ENCODE measurements at places on chromosomes 11 and 22.

- no peak for DNase-seq
These were observed 12.8 kb downstream of the CPSF7 start for GRCh38 chr11:61416941-61417340.

DNA sequence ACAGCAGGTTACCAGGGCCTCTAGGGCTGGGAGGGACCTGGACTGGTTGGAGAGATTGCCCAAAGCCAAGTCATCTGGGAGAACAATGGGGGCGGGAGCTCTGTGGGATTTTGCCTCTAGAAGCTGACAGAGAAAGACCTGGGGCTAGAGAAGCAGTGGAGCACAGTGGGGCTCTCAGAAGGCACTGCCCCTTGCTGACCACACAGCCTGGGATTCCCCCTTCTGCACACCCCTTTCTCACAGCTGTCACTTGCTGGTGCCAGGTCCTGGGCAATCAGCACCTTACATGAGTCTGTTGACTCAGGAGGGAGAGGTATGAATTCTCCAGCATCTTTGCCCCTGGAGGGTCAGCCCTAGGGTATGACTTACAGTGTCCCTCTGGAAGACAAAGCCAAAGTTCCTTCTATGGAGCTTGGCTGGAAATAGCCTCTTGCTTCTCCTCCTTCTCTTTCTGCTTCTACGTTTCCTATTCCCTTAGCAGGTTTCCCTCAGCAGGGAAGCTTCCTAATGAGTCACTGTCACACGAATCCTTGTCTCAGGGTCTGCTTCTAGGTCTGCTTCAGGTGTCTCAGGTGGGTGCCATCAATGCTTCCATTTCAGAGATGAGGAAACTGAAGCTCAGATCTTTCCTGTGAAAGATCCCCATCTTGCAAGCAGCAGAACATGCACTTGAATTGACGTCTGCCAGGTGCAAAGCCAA lies 27.0 kb downstream of the GDPD5 start:
- DNase-seq: no peak

DNA sequence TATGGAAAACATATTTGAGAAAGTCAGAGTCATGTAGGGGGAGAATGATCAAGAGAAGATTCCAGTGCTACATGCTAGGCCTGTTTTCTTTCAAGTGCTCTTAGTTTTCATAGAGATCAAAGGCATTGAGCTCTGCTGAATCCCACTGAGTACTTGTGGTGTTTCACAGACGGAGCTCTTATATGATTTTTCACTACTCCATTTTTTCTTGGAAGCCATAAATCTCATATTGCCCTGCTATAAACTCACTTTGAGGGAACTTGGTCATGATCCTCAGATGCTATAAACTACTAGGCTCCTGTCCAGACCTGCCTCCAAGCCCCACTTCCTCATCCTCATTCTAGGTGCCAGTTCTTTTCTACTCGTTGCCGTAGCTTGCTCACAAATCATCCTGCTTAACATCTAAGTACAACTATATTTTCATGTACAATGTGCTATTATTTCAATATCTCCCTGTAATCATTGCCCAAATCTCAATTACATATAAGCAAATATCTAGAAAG lies 180.8 kb upstream of the CCDC179 start:
- DNase-seq: no peak

GRCh38 chr11:44661311-44661717 lies 65.4 kb upstream of the TSPAN18 start:
- no peak for DNase-seq

GRCh38 chr11:60169264-60169915 lies 13.5 kb downstream of the MS4A6A start:
- DNase-seq: no peak

- DNase-seq: no peak
These were observed 14.5 kb upstream of the PHLDA2 start for GRCh38 chr11:2943711-2944118.

GRCh38 chr11:211741-212140 lies 4.2 kb downstream of the RIC8A start:
- no peak for DNase-seq

DNA sequence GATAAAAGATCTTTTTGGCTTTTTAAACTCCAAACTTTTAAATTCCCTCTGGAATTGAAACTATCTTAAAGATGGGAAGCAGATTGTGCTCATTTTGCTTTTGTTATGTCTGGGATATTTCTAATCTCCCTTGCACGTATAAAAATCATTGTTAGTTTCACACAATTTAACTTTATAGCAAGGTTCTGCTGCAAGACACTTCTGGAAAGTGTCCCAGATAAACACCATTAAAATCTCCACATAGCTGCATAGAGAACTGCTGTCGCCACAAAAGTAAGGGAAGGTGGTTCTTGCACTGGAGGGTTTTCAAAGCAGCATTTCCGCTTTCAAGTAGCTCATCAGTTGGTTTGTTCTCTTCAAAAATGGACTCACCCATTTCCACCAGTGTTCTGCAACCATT lies 11.8 kb downstream of the PTS start:
- DNase-seq: no peak

DNA sequence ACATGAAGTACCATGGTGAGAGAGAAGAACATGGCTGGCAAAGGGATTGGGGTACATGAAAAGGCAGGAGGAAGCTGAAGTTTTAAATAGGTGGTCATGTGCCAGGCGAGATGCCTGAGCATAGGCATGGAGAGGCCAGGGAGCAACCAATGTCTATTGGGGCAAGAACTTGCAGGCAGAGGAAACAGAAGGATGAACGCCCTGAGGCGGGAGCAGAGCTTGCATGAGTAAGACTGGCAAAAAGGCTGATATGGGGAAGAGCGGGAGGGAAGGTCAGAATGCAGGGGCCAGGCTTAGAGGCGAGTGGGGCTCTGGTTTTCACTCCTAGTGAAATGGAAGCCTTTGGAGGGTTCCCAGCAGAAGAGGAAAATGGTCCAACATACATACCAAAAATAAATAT lies 52.5 kb upstream of the VSTM5 start:
- no peak for DNase-seq

DNA sequence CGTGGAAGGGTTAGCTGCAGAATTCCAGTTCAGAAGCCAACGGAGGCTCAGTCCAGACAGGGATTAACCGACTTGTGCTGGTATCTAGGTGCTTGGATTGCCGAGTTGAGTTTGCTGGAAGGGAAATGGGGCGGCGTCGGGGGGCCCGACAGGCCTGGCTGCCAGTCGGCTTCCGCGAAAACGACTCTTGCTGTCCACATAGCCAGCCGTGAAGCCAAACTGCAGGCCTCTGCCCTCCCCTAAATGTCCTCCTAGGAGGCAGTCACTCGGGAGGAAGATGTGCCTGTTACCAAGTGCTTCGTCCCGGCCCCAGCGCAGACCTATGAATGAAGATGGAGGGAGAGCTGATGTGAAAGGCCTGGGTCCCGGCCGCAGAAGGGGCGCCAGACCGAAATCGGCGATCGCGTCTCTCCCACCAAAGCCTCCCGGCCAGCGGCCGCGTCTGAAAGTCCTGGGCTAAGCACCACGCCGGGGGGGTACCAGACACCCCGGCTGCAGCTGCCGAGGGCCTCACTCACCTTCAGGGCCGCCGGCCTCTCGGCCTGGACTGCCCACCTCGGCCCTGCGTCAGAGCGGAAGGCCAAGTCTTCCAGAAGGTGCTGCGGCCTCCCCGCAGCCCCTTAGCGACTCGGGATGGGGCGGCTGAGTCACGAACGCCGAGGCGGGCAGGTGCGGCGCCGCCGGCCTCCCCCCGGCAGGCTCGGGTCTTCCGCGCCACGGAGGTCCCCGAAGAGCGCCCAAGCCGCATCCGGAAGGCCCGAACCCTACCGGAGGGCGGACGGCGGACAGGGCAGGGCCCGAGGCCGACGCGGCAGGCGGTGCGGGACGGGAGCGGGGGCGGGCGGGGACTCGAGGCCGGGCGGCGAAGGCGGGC lies 7.5 kb downstream of the DPAGT1 start:
- DNase-seq: no peak

GRCh38 chr11:16603890-16604793 lies 134.3 kb upstream of the C11orf58 start:
- DNase-seq: no peak

- no peak for DNase-seq
These were observed 34.5 kb upstream of the ANO3 start for GRCh38 chr11:26297189-26297975.
